Nephron progenitor cell (in vitro differentiated cells): ENCODE measurements at places on chromosomes 4 and X.

DNA sequence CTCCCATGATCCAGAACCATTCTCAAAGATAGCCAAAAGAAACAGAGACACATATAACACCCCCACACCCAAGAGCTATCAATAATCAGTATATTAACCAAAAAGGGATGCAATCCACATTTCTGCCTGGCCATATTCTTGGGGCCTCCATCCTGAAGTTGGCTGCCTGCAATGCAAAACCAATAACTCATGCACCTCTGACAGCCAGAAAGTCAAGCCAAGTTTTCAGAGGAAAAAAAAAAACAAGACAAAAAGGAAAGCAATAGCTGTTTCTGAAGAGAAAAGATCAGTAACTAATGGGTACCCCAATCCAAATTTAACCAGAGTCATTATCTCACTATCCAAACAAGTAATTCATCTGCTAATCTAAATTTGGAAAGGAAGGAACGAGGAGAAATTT lies 7.3 kb upstream of the PRDM5 start:
- no peak for DNase-seq

DNA sequence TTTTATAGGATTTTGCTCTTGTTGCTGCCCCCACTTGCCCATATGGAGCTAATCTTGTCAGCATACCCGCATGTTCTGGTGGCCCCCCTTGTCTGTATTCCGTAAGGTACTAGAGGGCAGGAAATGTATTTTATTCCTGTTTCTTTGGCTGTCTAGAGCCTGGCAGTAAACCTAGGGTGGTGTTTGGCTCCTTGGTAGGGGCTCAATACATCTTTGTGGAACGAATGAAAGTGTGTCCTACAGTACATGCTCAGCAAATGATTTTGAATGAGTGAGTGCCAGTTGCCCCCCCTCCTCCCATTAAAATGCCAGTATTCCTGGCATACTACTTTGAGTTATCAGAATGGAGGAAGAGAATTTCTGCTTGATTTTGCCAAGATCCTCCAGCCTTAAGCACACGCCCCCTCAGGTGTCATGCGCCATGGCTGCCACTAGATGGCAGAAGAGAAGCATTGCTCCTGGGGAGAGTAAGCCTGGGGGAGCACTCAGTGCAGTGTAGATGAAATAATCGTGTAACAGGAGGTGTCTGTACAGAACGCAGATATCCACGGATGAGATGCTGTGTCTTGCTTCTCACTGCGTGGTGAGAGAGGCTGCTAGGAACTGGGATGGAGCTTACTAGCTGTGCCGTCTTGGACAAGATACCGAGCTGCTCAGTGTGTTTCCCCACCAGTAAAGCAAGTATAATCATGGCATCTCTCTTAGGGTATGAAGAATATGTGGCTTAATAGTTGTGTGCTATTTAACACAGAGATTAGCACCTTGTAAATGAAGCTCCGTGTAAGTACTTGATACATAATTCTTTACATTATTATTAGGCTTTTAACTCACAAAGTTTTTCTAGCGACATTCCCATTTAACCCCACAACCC lies 17.2 kb upstream of the RNF212 start:
- DNase-seq: peak; percentile 74

- DNase-seq: no peak
These were observed at the start of gene CXCL10 for GRCh38 chr4:76023389-76023788. CXCL10 (minus strand) TSS chr4:76023497; CDS start chr4:76023431, 66 bp downstream.

- no peak for DNase-seq
These were observed 44.3 kb downstream of the CCNG2 start for GRCh38 chr4:77201343-77201742.

- DNase-seq: no peak
These were observed 228.8 kb downstream of the SPCS3 start for GRCh38 chr4:176548571-176548970.

DNA sequence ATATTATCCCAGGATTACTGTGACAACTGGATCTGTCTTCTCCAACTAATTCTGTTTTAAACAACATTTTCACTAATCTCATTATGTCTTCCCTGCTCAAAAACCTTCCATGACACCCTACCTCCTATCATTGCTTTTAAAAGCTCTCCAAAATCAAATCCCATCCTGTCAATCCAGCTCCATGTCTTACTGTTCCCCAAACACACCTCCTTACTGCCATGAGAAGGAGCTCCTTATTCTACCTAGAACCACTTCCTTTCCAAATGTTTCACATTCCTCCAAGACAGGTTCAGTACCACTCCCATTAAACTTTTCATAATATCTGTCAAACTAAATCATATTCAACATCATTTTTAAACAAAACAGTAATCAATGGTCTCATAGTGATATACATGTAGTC lies 66.9 kb upstream of the WDR17 start:
- DNase-seq: peak; percentile 18

DNA sequence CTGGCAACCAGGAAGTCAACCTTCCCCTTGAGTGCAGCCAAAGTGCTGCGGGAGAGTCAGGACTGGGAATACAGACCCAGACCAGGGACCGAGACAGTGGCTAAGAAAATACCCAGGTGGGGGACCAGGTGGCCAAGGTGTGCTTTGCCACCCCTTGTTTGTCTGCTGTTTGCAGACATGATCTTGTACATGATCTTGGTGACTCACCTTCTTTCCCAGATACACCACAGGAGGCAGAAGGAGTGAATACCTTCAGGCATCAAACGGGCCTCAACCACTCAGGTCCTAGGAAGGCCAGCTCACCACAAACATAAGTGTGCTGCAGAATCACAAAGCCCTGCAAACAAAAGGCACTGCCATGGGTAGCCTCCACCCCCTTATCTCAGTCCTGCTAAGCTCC lies 62.0 kb downstream of the CNGA2 start:
- no peak for DNase-seq

DNA sequence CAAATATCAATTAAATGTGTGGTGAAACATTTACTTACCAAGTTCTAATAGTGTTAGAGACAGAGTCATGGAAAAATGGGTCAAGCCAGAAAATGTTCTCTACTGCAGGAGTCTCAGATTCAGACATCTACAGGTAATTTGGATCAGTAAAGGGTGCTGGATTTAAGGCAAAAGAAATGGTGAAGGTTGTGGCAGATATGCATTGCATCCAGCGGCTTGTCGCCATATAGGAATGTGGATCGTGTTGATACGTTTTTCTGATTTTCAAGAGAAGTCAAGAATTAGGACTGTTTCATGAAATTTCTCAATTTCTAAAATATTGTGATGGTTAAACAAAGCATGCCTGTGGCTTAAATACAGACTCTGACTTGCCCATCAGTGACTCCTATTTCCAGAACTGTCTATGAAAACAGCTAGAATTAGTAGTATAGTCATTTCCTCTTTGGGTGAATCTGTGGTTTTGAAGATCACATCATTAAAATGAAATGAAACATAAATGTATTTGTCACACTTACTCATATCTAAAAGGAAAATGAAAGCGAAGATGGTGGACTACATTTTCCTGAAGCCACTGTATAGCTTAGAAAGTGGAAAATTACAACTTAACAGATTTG lies 110.1 kb upstream of the VEGFC start:
- no peak for DNase-seq

- DNase-seq: no peak
These were observed 63.2 kb downstream of the ADRA2C start for GRCh38 chr4:3829211-3829955.

GRCh38 chr4:114076899-114077570 lies 97.6 kb upstream of the ARSJ start:
- DNase-seq: no peak

- peak; percentile 8 for DNase-seq
These were observed 34.4 kb downstream of the AGTR2 start for GRCh38 chrX:116204932-116205331.

GRCh38 chr4:4249866-4250265 lies 1.8 kb upstream of the TMEM128 start:
- no peak for DNase-seq

DNA sequence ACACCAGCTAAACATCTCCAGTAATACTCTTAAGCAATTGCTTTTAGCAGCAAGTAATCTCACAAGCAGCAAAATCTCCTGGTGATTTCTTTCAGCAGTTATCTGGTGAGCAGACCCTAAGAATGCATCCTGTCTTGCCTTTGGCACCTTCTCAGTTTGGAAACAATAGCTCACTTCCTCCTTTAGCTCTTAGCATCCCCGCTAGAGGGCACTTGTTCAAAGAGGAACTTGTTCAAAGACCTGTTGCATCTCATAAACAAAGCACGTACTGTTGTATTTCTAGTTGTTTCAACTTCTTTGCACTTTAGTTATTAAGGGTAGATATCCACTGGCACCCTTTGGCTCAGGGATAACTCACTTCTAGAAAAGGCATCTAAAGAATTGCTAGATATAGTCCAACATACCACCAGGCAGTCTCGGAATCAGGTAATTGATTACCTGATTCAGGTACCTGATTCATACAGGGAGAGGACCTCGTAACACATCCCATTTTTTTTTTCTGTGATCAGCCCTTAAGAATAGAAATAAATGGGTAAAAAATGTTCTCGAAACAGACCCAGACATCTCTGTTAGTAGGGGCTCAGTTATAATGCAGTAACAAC lies 81.9 kb upstream of the QRFPR start:
- DNase-seq: peak; percentile 24

DNA sequence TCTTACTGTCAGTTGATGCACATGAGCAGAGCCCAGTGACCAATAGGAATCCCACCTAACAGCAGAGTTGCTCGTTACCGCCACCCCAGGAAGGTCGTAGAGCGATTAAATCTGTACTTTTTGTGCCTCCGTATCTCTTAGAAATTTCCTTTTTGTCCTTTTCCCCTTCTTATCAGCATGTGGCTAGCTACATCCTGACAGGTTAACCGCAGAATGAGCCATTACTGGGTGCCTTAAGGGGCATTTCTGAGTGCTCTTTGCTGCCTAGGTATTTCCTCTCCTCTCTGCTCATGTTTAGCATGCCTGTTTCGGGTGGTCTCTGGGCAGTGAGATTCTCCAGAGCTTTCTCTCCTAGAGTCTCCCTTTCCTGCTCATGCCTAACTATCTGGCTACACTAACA lies 530.5 kb downstream of the FAM133A start:
- DNase-seq: no peak
